ENCODE measurements at places on chromosomes 12 and 14. TPM values are rescaled to one million over a fixed set of nuclear protein-coding genes. Genes with fewer than 3 reads are reported as not detected.
A peak's percentile ranks its signal among the peaks of the same experiment; 100 is the strongest.

- DNase-seq, result peak; percentile 88
Measured at GRCh38 chr12:14384783-14385638, 19.5 kb downstream of the ATF7IP start.

- peak; percentile 96 for DNase-seq
Measured at GRCh38 chr12:112198120-112198733, 72.9 kb downstream of the TRAFD1 start.

DNA sequence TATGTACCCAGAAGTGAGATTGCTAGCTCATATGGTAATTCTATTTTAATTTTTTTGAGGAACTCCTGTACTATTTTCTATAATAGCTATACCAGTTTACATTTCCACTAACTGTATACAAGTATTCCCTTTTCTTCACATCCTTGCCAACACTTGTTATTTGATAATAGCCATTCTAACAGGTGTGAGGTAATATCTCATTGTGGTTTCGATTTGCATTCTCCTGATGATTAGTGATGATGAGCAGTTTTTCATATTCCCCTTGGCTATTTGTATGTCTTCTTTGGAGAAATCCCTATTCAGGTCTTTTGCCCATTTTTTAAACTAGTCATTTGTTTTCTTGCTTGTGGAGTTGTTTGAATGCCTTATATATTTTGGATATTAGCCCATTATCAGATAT lies 121.3 kb downstream of the BBS10 start:
- no peak for DNase-seq

- no peak for DNase-seq
Measured at GRCh38 chr12:122403831-122404230, 18.6 kb downstream of the CLIP1 start.

DNA sequence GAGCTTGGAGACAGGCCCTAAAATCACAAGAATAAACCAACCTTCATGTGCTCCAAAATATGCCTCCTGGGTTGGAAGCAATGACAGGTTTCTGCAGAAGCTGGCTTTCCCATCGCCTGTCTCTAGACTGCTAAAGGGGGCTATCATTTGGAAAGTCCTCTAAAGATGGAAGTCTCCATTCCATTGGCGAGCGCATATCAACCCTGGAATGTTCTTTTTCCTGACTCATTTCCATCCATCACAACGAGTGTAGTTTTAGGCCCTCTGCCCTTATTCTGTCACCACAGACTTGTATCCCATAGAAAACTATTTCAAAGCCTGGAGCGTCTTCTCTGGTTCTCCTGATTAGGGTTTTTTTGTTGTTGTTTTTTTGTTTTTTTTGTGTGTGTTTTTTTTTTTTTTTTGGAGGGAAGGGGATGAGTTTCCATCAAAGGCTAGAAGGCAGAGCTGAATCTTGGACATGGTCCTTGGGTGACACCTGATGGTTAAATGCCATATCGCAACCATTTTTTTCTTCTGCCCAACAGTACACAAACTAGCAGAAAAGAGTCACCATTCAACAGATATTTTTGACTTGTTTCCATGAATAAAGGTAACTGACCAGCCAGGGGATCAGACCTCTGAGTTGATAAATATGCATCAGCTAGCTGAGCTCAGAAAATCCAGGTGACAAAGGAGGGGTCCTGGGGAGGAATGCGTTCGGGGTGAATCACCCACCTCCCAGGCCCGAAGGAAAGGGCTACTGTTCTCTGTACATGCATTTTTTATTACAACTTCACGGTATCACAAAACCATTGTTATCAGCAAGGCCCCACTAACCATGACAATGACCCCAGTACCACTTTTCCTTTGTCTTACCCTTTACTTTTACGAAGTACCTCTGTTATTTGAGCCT lies 40.5 kb downstream of the KCNA5 start:
- peak; percentile 86 for DNase-seq

ENDOU gene
- not detected for total RNA-seq

DNA sequence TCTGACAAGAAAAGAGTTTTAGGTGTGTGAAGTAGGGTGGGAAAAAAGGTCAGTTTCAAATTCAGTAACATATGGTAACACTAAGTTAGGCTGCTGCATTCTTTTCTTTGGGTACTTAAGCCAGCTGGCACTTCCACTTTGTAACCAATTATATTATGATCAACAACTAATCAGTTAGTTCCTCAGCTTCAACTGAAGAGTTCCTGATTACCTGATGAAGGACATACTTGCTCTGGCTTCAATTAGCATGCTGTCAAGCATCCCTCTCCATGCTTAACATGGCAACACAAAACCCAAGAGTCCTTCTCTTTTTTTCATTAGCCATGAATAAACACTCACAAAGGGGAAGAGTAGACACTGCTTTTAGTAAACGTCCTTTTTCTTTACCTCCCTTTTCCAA lies 6.8 kb upstream of the KANSL2 start:
- no peak for DNase-seq

GRCh38 chr12:51183816-51184215 lies 10.9 kb upstream of the TFCP2 start:
- no peak for DNase-seq

DNA sequence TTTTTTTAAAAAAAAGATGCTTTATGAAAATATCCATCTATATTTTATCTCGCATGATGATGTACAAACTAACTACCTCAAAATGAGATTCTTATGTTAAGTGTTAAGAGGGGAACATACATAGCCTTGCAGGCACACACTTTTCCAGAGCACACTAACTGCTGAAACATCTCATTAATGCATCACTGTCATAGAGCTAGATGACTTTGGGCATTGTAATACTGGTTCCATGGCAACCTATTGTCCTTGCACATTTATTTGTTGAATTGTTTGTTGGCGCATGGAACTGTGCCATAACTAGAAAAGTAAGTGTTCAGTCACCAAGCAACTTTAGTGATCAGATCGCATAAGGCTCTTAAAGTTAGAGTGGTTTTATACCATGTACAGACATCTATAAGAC lies 348.3 kb downstream of the GALC start:
- DNase-seq, result no peak

- DNase-seq, result peak; percentile 62
Measured at GRCh38 chr14:50335989-50336824, 24.1 kb downstream of the DMAC2L start.

- no peak for DNase-seq
Measured at GRCh38 chr12:50545786-50546185, 41.0 kb downstream of the DIP2B start.

GRCh38 chr14:24088095-24088494 lies 6.0 kb upstream of the PCK2 start:
- DNase-seq, result no peak

DNA sequence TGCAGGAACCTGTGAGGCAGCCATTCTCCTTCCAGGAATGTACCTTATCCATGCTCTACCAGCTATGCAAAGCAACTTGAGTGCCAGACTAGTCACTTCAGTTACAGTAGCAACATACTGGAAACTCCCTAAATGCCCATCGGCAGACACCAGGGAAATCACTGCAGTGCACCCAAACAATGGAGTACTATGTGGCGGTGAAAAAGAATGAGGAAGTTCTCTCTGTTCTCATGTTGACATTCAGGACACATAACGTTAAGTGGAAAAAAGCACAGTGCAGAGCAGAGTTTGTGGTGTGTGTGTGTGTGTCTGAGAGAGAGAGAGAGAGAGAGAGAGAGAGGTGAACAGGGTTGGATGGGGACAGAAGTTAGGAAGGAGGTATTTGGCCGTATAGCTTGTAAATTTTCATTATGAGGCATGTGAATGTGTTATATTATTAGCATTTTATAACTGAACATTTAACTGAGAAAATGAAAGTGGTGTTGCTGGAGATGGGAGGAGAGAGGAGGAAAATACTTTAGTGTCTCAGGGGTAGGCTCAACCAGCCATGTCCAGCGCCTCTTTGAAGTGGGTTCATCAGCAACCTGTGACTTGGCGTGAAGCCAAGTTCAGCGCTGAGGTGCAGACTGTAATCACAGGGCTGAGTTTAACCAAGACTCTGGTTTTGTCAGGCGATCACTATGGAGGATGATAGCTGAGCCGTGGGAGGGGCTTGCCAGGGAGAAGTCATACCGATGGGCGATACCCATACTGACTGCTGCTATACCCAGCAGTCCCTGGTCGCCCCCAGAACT lies 17.3 kb downstream of the TNFAIP2 start:
- DNase-seq, result peak; percentile 60

FNTB gene
- 23.1 TPM for total RNA-seq

DNA sequence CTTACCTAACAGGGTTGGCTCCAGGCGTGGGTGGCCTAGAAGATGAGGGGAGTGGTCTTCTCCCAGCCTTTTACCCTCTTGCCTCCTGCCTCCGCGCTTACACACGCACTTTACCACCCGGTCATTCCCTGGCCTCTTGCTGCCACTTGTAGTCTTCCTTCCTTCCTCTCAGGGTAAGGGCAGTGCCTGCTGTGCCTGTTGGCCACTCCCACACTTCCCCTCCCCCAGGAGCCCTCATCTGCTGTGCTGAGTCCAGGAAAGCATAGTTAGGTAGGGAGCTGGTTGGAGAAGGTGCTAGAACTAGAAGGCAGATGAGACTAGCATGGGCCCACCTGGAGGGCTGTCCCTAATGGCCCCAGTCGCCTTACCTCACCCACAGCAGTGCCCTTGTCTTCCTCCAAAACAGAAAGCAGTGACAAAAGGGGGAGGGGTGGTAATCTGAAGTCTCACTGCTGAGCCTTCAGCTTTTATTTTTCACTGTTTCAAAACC lies 54.3 kb upstream of the SRSF5 start:
- DNase-seq, result peak; percentile 86

GRCh38 chr12:125071456-125071855 lies 6.2 kb downstream of the AACS start:
- DNase-seq, result peak; percentile 50

GRCh38 chr14:68789821-68790643 lies 2.8 kb downstream of the ZFP36L1 start:
- DNase-seq, result peak; percentile 59

KLRC2 gene
- total RNA-seq, result not detected

RBM19 gene
- total RNA-seq, result 43.1 TPM

DNA sequence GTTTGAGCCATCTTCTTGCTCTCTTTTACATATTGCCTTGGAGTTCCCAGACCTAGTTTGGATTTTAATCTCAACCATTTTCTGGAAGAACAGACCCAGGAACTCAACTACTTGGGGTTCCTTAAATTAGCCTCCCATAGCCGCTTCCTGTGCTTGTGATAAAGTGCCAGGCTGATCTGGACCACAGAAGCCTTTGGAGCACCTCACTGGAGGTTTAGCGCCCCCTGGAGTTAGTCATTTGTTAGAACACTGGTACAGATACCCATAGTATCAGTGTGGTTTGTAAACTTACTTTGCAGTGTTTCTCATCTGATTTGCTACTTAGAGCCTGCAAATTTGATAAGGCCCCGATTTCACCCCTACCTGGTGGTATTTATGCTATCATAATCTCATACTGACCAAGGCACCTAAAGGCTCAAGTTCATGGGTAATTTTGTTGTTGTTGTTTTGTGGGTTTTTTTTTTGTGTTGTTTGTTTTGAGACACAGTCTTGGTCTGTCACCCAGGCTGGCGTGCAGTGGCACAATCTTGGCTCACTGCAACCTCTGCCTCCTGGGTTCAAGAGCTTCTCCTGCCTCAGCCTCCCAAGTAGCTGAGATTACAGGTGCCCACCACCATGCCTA lies 3.7 kb downstream of the UNC119B start:
- peak; percentile 93 for DNase-seq

- DNase-seq, result no peak
Measured at GRCh38 chr12:88339254-88339949, 197.3 kb downstream of the TMTC3 start.

DNA sequence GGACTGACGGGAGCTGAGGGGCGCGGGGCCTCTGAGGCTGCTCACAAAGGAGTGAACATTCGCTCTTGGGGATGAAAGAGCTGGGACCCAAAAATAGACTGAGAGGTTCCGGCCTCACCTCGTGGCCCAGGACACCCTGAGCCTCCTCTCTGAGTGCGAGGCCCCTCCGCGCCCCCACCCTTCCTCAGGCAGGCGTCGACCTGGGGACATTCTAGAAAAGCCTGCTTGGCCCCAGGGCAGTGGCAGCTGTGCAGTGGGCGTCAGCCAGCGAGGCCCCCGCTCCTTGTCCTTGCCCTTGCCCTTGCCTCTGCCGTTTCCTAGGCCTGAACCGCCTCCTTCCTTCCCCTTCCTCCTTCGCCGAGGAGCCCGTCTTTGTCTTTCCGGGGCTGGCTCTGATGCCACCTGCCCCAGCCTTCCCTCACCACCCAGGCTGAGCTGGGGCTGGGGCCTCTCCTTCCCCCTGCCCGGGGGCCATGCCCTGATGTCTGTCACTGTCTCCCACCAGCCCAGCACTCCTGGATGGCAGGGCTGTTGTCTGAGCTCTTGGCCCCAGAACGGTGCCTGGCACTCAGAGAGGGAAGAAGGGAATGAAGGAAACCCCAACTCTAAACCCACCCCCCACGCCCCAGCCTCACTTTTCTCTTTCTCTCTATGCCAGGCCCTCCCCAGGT lies 208.2 kb upstream of the RTL1 start:
- peak; percentile 38 for DNase-seq

GARIN6 gene
- total RNA-seq, result not detected
